ENCODE measurements at places on chromosomes 3 and 15.

DNA sequence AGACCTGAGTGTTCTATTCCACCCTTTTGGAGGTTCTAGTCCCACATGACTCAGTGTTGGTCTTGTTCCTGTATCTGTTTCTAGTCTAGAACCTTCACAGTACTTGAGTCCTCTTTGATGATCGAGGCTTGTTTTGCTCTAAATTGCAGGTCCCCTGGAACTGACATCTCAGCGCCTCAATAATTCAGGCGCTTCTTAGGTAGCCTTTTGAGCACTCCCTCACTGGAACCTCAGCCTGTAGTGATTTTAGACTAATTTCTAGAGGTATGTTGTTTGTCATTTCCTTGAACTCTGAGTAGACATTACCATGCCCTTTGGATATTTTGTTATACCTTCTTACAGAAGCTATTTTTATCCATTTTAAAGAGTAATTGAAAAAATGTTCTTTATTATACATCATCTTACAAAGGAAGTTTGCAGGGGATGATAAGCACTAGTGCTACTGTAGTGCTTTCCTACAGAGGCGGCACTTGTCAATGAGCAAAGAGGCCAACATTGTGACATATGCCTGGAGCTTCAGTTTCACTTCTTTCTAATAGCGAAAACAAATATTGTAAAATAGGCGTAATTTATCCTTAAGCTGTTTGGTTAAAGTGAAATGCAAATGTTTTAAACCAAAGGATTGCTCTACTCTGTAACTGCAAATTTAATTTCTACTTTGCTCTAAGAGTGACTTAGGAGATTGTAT, 75.7 kb downstream of the EFL1 start:
- peak; percentile 26 for DNase-seq

DNA sequence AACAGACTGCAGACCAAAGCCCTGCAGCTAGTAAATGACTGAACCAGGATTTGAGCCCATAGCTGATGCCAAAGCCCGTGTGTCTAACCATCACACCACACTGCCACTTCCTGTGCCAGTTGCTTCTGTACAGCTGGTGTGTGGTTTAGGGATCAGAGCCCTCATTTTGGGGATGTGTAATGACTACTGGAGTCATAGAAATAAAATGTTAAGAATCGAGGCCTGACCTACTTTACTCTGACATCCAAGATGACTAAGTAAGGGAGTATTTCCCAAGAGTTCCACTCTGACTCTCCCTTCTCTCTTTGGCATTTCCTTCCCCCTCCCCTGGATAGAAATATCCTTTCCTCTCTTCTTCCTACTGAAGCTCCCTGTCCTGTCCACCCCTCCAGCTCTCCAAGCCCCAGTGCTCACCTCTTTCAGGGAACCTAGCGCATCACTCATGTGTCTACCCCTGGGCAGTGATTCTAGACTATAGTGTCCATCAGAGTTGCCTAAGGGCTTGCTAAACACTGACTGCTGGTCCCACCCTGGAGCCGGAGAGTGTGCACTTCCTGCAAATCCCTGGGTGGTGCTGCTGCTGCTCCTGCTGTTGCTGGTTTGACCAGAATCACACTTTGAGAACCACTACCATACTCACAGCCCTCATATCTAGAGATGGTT, 53.8 kb downstream of the MGLL start:
- no peak for DNase-seq

- peak; percentile 44 for DNase-seq
Observed at GRCh38 chr3:101725194-101725889, 928 bp downstream of the CEP97 start.

- no peak for DNase-seq
Observed at GRCh38 chr3:161631536-161631935, 134.9 kb downstream of the OTOL1 start.

- peak; percentile 88 for DNase-seq
Observed at GRCh38 chr3:71022551-71023335, 560.8 kb downstream of the FOXP1 start.

DNA sequence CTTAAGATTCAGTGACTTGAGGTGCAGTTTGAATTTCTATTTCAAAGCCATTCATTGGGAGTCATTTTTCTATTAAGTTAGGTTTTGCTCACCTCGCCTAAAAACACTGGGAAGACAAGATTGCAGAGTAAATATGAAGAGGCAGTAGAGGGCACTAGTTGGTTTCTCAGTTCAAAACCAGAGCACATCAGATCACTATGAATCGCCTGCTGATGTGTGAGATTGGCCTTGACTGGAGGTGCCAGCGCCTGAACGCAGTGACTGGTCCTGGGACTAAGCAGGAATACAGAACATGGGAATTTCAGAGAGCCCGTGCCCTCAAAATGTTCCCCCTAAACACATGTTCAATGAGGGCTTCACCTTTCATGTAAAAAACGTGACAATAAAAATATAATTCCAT, 229.0 kb downstream of the ITPR1 start:
- peak; percentile 81 for DNase-seq

DNA sequence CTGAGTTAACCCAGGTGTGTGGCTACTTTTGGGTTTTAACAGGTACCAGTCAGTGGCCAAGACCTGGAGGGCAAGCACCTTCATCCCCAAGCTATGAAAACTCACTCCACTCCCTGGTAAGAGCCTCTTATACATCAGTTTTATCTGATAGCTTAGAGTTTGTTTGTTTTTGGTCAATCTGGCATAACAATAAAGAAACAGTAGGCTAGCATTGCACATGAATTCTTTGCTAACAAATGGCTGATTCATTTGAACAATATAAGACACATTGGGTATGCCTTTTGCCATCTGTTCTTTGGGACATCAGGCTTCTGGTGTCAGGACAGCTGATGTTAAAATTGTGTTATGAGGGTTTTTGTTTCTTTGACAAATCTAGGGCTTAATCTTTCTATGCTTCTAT, 125.0 kb upstream of the CGNL1 start:
- DNase-seq: peak; percentile 58

GRCh38 chr3:39028546-39028945, 23.2 kb downstream of the SCN11A start:
- no peak for DNase-seq

- peak; percentile 40 for DNase-seq
Observed at GRCh38 chr15:63463036-63463435, 41.4 kb upstream of the USP3 start.

- peak; percentile 72 for DNase-seq
Observed at GRCh38 chr15:80970018-80970657, 19.5 kb downstream of the MESD start.

- peak; percentile 15 for DNase-seq
Observed at GRCh38 chr3:193665370-193665989, 72.5 kb downstream of the OPA1 start.

GRCh38 chr3:111751961-111752360, 107.1 kb upstream of the PHLDB2 start:
- no peak for DNase-seq

- DNase-seq: no peak
Observed at GRCh38 chr15:82890338-82890994, 62.1 kb downstream of the HOMER2 start.

DNA sequence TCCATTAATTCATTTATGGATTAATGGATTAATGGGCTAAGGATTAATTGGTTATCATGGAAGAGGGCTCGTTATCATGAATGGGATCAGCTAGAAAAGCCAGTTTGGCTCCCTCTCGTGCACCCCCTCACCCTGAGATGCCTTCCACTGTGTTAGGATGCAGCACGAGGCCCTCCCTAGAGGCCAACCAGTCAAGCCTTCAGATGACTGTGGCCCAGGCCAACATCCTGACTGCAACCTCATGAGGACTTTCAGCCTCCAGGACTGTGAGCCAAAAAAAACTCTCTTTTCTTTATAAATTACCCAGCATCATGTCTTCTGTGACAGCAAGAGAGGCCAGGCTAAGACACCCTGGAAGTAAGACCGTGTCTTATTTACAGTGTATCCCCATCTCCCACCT, 9.0 kb downstream of the EFCAB12 start:
- DNase-seq: no peak

GRCh38 chr3:81752604-81753003, 8.8 kb downstream of the GBE1 start:
- DNase-seq: no peak

- no peak for DNase-seq
Observed at GRCh38 chr3:13480340-13481318, 523 bp downstream of the HDAC11 start.

GRCh38 chr3:46202535-46202934, 5.6 kb downstream of the CCR1 start:
- DNase-seq: no peak

DNA sequence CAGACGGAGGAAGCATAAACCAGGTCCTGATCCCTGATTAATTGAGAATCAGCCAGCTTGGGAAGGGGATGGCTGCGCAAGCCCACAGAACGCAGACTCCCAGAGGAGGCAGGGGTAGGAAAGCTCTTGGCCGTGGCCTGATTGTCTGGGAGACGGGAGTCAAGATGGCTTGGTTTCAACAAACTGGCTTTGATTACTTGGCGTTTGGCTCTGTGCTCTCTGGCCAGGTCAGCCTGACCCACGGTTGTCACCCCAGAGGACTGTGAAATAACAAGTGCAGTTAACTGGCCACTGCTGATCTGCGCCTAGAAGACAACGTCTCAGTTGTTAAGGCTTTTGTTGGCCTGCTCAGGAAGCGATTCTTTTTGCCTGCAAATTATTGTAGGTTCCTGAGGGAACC, 387.0 kb upstream of the PROK2 start:
- DNase-seq: peak; percentile 81

DNA sequence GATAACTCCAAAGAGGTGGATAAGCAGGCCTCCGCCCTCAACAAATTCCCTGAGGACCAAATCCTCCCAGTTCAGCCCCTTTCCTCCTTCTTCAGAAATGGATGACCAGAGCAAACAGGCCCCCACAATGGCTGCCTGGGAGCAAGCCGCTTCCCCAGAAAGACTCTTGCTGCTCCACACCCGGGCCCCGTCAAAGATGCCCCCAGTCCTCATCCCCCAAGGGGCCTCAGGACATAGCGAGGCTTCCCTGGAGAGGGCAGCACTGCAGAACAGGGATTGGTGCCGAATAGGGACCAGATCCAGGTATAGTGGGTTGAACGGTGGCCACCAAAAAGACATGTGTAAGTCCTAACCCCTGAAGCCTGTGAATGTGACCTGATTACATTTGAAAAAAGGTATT, 502.3 kb downstream of the SHQ1 start:
- DNase-seq: no peak

DNA sequence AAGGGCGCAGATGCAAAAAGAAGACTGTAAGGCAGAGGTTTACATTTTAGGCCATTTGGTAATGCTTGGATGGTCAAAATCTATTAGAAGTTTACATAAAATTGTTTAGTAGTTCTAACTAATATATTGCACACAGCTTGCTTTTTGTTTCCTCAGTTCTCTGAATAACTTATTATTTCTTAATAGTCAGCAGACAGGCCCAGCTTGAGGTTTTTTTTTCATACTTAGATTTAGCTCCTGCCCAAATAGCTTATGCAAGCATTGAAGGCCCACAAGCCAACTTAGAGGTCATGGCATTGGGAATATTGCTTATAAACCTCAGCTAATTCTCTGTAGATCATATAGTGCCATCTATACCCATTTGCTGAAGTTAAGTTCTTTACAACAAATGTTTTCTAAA, 172.5 kb downstream of the RAP2B start:
- no peak for DNase-seq

Data from pons (tissue), 1 donor.